ENCODE measurements at places on chromosomes 5 and 9.

DNA sequence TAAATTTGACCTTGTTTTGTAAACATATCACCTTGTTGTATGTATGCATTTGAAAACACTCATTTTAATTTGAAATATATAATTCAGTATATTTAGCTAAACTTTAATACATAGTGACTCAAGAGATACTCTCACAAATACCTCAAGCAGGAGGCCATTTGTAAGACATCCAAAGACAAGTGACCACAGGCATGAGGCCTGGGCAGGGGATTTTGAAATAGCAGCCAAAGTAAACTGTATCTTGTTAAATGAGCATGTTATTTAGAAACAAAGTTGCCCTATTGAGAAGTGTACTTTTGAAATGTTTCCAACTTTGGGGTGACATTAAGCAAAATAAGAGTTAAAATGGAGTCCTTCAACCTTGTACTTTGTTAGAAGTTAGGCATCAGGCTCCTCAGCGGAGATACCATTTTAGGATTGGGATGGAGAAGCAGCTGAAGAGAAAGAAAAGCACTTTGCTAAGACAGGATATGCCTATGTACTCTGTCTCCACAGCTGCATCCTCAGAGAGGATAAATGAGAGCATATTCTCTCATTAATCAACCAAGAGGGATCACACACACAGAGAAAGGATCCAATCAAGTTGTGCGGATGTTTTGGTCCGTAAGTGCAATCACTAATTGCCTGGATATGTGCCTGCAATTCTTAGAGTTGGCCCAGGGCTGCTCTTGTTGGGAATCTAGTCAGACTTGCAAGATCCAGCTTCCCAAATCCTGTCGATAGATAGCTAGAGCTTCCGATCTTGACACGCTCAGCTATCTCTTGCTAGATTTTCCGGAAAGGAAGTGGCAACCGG, 157.5 kb upstream of the HAPLN1 start:
- no peak for DNase-seq

GRCh38 chr9:33166231-33167083, 679 bp downstream of the B4GALT1 start:
- DNase-seq = no peak

- no peak for DNase-seq
These were observed 482.9 kb upstream of the KIF2A start for GRCh38 chr5:61823065-61823464.

GRCh38 chr5:91016954-91017700, 366.0 kb downstream of the ARRDC3 start:
- no peak for DNase-seq

DNA sequence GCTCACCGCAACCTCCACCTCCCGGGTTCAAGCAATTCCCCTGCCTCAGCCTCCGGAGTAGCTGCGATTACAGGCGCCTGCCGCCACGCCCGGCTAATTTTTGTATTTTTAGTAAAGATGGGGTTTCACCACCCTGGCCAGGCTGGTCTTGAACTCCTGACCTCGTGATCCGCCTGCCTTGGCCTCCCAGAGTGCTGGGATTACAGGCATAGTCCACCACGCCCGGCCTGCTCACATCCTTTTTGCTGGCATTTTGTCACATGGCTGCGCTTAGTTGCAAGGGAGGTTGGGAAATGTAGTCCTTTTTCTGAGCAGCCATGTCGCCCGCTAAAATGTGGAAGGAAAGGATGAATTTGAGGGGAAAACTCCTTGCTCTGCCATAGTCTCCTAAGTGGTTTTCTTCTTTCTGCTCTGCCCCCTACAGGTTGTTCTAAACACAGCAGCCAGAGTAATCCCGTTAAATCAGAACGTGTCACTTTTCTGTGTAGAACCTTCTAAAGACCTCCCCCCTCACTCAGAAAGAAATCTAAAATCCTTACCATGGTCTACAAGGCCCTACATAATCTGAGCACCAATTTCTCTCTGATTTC, 57.8 kb upstream of the HSPA9 start:
- DNase-seq = no peak

GRCh38 chr5:156421798-156422197, 94.8 kb downstream of the SGCD start:
- DNase-seq = no peak

DNA sequence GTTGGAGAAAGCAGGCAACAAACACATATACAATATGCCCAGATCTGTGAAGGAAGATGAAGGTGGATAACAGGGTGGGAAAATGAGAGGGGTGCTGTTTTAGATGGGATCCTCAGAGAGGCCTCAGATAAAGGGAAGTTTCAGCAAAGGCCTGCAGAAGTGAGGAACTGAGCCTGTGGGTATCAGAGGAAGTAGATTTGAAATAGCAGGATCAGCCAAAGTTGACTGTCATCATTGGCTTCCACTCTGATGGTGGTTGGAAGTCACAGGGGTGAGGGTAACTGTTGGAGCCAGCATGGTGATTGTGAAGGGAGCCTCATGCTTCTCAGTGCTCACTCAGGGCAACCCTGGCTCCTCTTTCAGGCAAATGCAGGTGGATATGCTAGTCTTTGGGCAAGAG, 607.2 kb upstream of the CLINT1 start:
- no peak for DNase-seq

GRCh38 chr5:166639151-166639550, 1652.3 kb upstream of the WWC1 start:
- DNase-seq = no peak

- DNase-seq = no peak
These were observed 862.8 kb downstream of the TAF11L14 start for GRCh38 chr5:18497089-18497488.

DNA sequence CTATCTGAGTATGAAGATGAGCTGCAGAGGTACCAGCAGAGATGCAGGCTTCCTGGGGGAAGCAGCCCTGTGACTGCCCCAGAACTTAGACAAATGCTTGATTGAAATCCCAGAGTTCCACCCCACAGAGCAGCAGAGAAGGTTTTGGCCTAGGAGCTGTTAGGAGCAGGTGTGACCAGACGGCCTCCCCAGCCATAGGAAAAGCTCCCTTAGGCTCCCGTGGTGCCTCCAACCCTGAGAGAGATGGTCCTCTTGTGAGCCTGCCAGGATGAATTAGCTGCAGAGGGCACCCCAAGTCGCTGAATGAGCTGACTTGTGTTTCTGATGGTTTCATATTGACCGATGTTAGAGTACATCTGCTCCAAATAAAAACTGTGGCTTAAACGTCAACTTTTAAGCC, 22.1 kb downstream of the NTRK2 start:
- DNase-seq = no peak

All from stimulated activated CD8-positive, alpha-beta memory T cell treated with anti-CD3 and anti-CD28 coated beads, Interleukin-2, amount 100 ng/mL, for 48 hours (primary cell).